ENCODE measurements at places on chromosomes 1 and 21.

GRCh38 chr1:224219612-224220059 lies 36.6 kb downstream of the DEGS1 start:
- DNase-seq, result no peak
- no peak overlapping the region for H3K27ac ChIP-seq
- H3K4me3 ChIP-seq, result no peak overlapping the region
- H3K36me3 ChIP-seq, result no peaks in the 10 kb centered on the region
- H3K4me1 ChIP-seq, result peaks cover 2% of the 10 kb centered on the region
- no peaks in the 10 kb centered on the region for H3K27me3 ChIP-seq

DNA sequence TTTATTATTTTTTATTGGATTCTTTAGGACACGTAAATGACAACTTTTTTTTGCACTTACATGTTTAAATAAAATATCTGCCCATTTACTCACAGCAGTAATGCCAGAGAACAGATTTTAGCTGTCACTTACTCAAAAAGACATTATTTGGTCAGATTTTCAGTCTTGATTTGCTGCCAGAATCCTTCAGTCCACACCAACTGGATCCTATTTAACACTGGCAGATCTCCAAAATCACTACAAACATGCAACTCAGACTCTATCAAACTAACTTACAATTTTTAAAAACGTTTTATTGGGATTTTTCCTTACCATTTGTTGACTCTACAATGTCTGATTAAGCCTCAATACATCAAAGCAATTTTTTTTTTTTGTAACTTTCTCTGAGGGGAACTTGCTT lies 11.1 kb downstream of the ATP6V1G3 start:
- no peaks in the 10 kb centered on the region for H3K27me3 ChIP-seq
- DNase-seq, result no peak
- H3K4me1 ChIP-seq, result peaks cover 16% of the 10 kb centered on the region
- H3K4me3 ChIP-seq, result no peak overlapping the region
- peaks cover 3% of the 10 kb centered on the region for H3K36me3 ChIP-seq

DNA sequence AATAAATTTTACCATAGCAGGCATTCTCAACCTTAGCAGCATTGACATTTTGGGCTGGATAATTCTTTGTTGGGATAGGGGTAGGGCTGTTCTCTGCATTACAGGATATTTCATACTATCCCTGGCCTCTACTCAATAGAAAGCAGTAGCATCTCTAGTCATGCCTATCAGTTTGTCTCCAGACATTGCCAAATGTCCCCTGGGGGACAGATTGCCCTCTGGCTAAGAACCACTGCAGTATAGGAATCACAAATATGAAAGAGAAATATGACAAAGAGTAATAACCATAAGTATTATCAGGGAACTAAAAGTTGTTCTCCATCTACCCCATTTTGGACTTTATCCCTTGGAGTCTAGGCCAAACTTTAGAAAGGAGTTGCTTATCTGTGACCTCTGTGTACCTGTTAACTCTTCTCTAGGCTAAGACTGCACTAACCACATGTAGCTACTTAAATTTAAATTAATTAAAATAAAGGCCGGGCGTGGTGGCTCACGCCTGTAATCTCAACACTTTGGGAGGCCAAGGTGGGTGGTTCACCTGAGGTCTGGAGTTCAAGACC lies 76.1 kb downstream of the AGO3 start:
- H3K27ac ChIP-seq, result peak overlapping the region; percentile 37
- no peaks in the 10 kb centered on the region for H3K27me3 ChIP-seq
- no peak overlapping the region for H3K4me3 ChIP-seq
- no peaks in the 10 kb centered on the region for H3K4me1 ChIP-seq
- DNase-seq, result no peak

DNA sequence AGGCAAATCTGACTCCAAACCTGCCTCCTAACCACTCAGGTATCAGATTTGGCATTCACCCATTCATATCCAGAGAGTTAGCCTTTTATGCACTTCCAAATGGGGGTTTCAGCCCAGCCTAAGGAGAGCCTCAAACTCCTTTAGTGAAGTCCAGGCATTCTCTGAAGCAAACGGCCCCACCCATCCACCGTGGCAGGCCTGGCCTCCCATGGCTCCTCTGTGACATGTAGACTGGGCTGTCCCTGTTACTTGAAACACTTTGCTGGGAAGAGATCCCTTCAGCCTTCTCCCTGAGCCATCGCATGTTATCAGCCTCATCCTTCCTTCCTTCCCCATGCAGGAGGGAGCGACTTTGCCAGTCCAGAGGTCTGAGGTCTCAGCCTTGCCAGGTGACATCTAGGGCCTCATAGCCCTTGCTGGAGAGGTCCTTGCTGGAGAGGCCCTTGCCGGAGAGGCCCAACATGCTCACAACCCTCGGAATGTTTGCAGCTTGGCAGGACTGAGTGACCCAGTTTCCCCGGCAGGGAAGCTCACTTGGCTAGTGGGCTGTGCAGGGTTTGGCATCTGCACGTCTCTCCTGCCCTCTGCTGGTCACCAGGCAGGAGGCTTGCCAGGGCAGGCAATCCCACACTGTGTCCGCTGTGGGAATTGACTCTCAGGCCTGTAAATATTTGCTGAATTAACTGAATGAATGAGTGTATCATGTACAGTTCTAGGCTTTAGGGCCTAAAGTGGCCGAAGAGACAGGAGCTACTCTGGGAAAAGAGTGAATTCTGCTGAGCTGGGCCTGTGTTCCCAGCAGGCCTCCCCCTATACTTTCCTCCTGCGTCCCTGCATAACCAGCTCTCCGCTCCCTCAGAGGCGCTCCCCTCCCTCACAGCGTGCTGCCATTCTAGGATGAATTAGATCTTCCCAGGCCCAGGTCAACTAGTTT lies 26.7 kb upstream of the RBM15 start:
- no peak overlapping the region for H3K27ac ChIP-seq
- DNase-seq, result peak; percentile 67
- H3K4me1 ChIP-seq, result peaks cover 6% of the 10 kb centered on the region
- no peaks in the 10 kb centered on the region for H3K27me3 ChIP-seq

DNA sequence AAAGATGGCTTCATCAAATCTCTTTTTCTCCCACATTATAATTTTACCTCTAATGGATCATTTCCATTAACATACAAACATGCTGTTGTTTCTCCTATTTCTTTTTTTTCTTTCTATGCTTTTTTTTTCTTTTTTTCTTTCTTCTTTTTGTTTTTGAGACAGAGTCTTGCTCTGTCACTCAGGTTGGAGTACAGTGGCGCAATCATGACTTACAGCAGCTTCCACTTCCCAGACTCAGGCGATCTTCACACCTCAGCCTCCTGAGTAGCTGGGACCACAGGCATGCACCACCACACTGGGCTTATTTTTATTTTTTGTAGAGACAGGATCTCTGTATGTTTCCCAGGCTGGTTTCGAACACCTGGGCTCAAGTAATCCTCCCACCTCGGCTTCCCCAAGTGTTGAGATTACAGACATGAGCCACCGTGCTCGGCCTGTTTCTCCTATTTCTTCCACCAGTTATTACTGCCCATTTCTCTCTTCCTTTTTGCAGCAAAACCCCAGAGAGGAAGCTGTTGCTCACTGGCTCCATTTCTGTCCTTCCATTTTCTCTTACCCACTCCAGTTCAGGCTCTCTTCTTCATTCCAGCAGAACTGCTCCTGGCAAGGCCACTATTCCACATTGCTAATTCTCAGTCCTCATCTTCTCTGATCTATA lies 32.1 kb upstream of the OPRD1 start:
- H3K4me1 ChIP-seq, result peaks cover 9% of the 10 kb centered on the region
- no peak overlapping the region for H3K27ac ChIP-seq
- peak overlapping the region; percentile 39 for H3K4me3 ChIP-seq
- peaks cover 6% of the 10 kb centered on the region for H3K27me3 ChIP-seq

DNA sequence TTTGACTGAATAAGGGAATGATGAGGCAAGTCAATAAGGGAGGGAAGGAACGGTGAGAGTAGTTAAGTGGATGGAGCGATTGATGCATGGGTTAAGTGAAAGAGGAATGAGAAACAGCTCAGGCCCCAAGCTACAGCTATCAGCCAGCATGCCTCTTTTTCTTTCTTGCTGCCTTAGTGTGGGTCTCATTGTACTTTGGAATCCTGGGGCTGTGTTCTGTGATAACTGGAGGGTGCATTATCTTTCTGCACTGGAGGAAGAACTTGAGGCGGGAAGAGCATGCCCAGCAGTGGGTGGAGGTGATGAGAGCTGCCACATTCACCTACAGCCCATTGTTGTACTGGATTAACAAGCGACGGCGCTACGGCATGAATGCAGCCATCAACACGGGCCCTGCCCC lies 1.0 kb downstream of the TEX38 start:
- H3K4me3 ChIP-seq, result no peak overlapping the region
- H3K27ac ChIP-seq, result peak overlapping the region; percentile 66
- no peak for DNase-seq
- H3K36me3 ChIP-seq, result peaks cover 2% of the 10 kb centered on the region

- no peak overlapping the region for H3K4me3 ChIP-seq
- no peaks in the 10 kb centered on the region for H3K27me3 ChIP-seq
- H3K4me1 ChIP-seq, result no peaks in the 10 kb centered on the region
- no peak overlapping the region for H3K27ac ChIP-seq
Observed at GRCh38 chr21:41943851-41944250, 10.0 kb downstream of the C2CD2 start.

- no peak overlapping the region for H3K27ac ChIP-seq
- peaks cover 42% of the 10 kb centered on the region for H3K4me1 ChIP-seq
Observed at GRCh38 chr1:6803357-6803756, 18.1 kb downstream of the CAMTA1 start.

DNA sequence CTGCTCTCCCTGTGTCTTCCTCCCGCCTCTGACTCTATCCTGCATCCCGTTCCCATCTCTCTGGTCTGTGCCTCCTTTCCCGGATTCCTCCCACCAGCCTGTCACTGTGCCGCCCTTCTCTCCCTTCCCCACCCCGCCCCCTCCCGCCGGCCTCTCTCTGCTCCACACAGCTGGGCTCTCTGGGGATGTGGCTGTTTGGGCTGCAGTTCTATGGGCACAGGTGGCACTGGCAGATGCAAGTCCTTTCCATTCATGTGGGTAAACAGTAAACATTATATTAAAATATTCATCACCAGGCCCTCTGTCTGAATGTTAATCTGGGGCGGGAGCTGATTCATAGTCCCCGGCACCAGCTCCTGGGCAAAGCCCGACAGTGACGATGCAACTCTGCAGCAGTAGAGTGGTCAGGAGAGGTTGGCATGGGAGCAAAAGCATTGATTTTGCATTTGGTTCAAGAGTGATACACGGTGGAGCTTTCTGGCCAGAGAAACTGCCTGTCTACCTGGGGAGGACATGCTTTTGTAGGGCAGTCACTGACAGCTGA lies 249.3 kb downstream of the TNR start:
- no peak for DNase-seq
- H3K4me1 ChIP-seq, result peaks cover 2% of the 10 kb centered on the region
- H3K27me3 ChIP-seq, result peaks cover 34% of the 10 kb centered on the region
- peaks cover 2% of the 10 kb centered on the region for H3K36me3 ChIP-seq
- peak overlapping the region; percentile 68 for H3K4me3 ChIP-seq

DNA sequence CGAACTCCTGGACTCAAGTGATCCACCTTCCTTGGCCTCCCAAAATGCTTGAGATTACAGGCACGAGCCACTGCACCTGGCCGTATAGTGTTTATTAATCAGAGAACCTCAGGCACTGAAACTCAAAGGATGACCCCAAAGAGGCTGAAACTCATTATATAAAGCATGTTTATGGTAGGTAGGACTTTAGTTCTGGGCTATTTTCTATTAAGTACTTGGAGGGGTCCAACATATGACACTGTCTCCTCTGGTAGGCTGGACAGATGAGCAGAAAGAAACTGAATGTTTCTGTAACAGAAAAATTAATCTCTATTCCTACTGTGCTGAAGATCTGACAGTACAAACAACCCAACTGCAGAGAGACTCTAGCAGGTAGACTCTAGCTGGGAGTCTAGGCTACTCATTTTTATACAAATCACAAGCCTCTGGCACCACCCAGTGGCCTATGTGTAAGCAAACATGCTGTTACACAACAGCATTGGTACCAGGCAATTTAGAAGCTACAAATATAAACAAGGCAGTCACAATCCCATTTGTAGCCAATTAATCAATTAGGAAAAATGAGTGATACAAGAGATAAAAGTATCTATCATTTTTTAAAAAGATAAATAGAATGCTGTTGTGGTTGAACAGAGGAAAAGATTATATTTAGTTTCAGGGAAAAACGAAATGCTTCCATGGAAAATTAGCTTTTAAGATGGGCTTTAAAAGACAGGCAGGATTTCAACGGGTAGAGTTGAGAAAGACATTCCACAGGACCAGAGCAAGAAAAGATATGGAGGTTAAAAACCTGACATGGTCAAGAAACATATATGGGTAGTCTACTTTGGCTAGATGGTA lies 10.4 kb downstream of the DCAF8 start:
- DNase-seq, result peak; percentile 29
- H3K4me1 ChIP-seq, result peaks cover 13% of the 10 kb centered on the region
- H3K4me3 ChIP-seq, result no peak overlapping the region
- H3K27ac ChIP-seq, result peak overlapping the region; percentile 89
- no peaks in the 10 kb centered on the region for H3K27me3 ChIP-seq
- peaks cover 4% of the 10 kb centered on the region for H3K36me3 ChIP-seq

- H3K27me3 ChIP-seq, result no peaks in the 10 kb centered on the region
- H3K36me3 ChIP-seq, result peaks cover 9% of the 10 kb centered on the region
- DNase-seq, result no peak
- H3K4me1 ChIP-seq, result peaks cover 4% of the 10 kb centered on the region
Observed at GRCh38 chr1:234467821-234468220, 11.2 kb downstream of the TARBP1 start.

GRCh38 chr1:227914801-227915563 lies 32.8 kb downstream of the WNT9A start:
- no peak overlapping the region for H3K4me3 ChIP-seq
- H3K27ac ChIP-seq, result no peak overlapping the region
- no peak for DNase-seq

GRCh38 chr1:24047110-24047477 lies 64.8 kb downstream of the MYOM3 start:
- H3K27ac ChIP-seq, result no peak overlapping the region
- peaks cover 5% of the 10 kb centered on the region for H3K27me3 ChIP-seq
- no peak overlapping the region for H3K4me3 ChIP-seq
- H3K4me1 ChIP-seq, result no peaks in the 10 kb centered on the region
- DNase-seq, result no peak
- H3K36me3 ChIP-seq, result no peaks in the 10 kb centered on the region

DNA sequence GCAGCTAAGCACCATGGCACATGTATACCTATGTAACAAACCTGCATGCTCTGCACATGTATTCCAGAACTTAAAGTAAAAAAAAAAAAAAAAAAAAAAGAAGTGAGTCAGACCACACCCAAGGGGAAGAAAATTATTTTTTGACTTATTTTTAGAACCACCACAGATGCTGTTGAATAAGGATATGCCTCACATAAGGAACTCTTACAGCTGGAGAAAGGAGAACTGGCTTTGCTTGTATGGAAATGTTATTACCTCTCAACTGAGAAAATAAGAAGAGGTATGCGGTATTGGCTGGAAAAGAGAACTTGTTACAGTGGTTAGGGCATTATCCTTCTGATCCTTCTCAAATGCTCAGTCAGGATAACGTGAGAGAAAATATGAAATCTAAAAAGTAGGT lies 27.5 kb upstream of the FCER1A start:
- peaks cover 34% of the 10 kb centered on the region for H3K27me3 ChIP-seq
- no peaks in the 10 kb centered on the region for H3K36me3 ChIP-seq
- no peak overlapping the region for H3K27ac ChIP-seq
- DNase-seq, result no peak
- H3K4me3 ChIP-seq, result no peak overlapping the region
- no peaks in the 10 kb centered on the region for H3K4me1 ChIP-seq
